ENCODE measurements at places on chromosomes 3 and 15. TPM values are rescaled to one million over a fixed set of nuclear protein-coding genes. Genes with fewer than 3 reads are reported as not detected.
A peak's percentile ranks its signal among the peaks of the same experiment; 100 is the strongest.

- no peak for DNase-seq
Observed at GRCh38 chr3:124695369-124695768, 34.9 kb upstream of the UMPS start.

GRCh38 chr15:70158309-70159000 lies 60.7 kb upstream of the TLE3 start:
- no peak for DNase-seq

DNA sequence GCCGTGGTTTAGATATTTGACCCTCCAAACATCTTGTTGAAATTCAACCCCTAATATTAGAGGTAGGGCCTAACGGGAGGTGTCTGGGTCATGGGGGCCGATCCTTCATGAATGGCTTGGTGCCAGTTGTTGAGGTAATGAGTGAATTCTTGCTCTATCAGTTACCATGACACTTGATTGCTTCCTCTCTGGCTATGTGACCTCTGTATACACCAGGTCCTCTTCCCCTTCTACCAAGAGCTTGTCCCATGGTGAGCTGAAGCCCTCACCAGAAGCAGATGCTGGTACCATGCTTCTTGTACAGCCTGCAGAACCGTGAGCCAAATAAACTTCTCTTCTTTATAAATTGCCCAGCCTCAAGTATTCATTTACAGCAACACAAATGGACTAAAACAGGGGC lies 41.8 kb upstream of the TIPARP start:
- no peak for DNase-seq

DNA sequence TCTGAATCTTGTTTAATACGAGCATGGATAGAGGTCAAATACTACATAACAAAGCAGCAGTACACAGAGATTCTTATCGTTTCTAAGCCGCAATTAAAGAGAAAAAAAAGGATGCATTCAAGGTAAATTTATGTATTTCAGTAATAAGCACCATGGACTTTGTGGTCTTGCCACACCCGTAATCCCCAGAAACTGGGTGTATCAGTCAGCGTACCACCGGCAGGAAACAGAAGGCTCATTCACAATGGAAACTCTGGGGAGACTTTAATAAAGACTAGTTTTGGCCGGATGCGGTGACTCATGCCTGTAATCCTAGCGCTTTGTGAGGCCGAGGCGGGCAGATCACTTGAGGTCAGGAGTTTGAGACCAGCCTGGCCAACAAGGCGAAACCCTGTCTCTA lies 81.9 kb upstream of the ZNF280D start:
- DNase-seq, result no peak

DNA sequence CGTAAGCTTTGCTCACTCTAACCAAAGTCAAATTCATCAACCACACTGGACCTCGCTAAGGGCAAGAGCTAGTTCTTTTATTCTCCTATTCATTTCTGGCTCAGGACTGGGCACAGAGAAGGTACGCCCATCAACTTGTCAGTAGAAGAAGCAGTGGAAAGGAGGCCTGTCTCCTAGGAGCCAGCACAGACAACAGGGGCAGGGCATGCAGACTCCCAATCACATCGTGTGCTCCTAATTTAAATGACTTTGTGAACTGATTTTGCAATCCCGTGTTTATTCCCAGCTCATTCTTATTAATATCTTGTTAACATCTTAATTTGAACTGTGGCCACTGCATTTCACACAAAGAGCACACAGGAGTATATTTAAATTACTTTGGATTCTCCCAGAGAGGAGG lies 161.1 kb upstream of the BCL6 start:
- DNase-seq, result no peak

DNA sequence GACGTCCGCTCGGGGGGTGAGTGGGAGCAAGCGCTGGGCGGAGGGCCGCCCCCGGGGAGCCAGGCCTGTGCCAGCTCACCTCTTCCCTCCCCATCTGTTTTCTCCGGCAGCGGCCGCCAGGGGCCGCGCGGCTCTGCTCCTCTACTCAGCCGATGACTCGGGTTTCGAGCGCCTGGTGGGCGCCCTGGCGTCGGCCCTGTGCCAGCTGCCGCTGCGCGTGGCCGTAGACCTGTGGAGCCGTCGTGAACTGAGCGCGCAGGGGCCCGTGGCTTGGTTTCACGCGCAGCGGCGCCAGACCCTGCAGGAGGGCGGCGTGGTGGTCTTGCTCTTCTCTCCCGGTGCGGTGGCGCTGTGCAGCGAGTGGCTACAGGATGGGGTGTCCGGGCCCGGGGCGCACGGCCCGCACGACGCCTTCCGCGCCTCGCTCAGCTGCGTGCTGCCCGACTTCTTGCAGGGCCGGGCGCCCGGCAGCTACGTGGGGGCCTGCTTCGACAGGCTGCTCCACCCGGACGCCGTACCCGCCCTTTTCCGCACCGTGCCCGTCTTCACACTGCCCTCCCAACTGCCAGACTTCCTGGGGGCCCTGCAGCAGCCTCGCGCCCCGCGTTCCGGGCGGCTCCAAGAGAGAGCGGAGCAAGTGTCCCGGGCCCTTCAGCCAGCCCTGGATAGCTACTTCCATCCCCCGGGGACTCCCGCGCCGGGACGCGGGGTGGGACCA lies 632 bp upstream of the CRELD1 start:
- DNase-seq, result peak; percentile 93

GRCh38 chr3:32198714-32199113 lies 39.8 kb upstream of the CMTM8 start:
- DNase-seq, result no peak

GRCh38 chr15:54707805-54708752 lies 488.7 kb downstream of the RSL24D1 start:
- no peak for DNase-seq

HTR3E gene
- total RNA-seq, result not detected

KNG1 gene
- not detected for total RNA-seq

UROC1 gene
- not detected for total RNA-seq

CILP gene
- total RNA-seq, result 0.04 TPM
